Inflammatory macrophage (primary cell): ENCODE measurements at places on chromosomes 12 and 14.

- no peak for DNase-seq
These were observed 935 bp upstream of the CRIP1 start for GRCh38 chr14:105485739-105486162.

- peak; percentile 84 for DNase-seq
These were observed 1.3 kb upstream of the IGFBP6 start for GRCh38 chr12:53096089-53096741.

DNA sequence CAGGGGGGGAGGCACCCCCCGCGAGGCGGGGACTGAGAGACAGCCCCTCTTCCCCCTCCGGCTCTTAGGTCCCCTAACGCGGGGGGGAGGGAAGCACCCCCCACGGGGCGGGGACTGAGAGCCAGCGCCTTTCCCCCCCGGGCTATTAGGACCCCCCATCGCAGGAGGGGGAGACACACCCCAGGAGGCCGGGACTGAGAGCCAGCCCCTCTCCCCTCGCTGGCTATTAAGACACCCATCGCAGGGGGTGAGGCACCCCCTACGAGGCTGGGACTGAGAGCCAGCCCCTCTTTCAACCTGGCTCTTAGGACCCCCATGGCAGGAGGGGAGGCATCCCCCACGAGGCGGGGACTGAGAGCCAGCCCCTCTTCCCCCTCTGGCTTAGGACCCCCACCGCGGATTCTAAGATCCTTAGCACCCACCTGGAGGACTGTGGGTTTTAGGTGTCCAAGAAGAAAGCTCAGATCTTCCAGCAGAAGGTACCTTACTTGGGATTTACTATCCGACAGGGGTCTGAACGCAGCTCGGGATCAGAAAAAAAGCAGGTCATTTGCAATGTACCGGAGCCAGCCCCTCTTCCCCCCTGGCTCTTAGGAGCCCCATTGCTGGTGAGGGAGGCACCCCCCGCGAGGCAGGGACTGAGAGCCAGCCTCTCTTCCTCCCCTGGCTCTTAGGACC, 197.8 kb upstream of the PZP start:
- no peak for DNase-seq

DNA sequence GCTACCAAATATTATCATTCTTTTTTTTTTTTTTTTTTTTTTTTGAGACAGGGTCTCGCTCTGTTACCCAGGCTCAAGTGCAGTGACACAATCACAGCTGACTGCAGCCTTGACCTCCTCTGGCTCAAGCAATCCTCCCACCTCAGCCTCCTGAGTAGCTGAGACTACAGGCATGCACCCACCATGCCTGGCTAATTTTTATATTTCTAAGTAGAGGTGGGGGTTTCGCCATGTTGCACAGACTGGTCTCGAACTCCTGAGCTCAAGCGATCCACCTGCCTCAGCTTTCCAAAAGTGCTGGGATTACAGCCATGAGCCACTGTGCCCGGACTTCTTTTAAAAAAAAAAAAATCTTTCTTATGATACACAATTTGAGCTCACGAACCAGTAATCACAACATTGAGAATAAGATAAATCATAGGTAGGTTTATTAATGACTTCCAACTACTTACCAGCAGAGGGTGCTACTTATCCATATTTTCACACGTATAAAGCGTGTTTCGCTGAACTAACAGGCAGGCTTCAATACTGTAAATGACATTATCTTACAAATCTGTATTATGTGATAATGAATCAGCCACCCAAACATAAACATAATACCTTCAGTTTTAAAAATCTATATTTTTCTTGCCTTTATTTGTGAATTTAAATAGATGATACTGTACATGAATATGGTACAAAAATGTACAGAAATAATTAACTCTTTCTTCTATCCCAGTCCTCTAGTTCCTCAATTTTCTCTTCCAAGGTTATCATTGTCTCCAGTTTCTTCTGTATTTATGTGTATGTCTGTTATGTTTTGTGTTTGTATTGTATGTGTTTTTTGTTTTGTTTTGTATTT, 42.5 kb upstream of the BCAT1 start:
- DNase-seq = peak; percentile 87

DNA sequence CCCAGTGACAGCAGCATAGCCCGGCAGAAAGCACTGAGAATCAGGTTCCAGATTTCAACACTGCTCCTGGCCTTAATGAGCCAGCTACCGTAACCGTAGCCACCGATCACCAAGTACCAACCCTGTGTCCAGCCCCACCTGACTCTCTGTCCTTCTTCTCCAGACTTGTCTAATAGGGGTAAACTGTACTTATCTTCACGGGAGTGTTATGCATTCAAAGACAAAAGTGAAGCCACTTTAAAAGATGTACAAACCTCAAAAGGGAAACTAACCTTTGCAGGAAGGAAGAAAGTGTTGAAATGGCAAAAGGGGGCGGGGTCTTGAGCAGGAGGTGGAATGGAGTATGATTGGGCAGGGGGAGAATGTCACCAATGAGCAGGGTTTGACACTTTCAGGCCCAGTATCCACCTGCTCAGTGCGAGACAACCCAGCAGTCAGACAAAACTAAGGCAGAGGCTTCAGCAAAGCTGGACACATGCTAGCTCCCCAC, 226.1 kb downstream of the CHST11 start:
- peak; percentile 60 for DNase-seq

- no peak for DNase-seq
These were observed 108.4 kb downstream of the C12orf42 start for GRCh38 chr12:103387385-103387784.

- DNase-seq = no peak
These were observed 63.4 kb downstream of the PPP1R36 start for GRCh38 chr14:64612971-64613666.

- no peak for DNase-seq
These were observed 491 bp upstream of the NR2C1 start for GRCh38 chr12:95073698-95074520.

DNA sequence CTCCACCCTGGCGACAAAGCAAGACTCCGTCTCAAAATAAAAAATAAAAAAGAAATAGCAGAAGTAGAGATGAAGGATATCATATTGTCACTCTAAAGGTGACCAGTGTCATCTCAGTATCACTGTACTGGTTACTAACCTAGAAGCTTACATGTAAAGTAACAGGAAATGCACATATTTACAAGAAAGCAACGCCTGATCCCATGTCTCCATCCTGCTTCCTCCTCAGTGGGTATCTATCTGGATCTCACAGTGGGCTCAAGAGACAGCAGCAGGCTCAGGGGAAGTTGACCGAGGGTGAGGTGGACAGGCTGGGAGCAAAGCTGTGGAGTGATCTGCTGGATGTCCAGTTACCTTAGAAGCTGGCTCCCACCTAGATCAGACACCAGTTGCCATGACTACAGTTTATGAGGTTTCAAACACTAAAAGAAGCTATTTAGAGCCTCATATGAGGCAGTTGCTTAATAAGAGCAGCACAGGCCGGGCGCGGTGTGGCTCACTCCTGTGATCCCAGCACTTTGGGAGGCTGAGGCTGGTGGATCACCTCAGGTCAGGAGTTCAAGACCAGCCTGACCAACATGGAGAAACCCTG, 10.5 kb downstream of the MTRFR start:
- DNase-seq = no peak
